ENCODE measurements at places on chromosomes 13 and 19.

- no peak for DNase-seq
Measured at GRCh38 chr13:92573467-92574057, 653.0 kb upstream of the GPC6 start.

DNA sequence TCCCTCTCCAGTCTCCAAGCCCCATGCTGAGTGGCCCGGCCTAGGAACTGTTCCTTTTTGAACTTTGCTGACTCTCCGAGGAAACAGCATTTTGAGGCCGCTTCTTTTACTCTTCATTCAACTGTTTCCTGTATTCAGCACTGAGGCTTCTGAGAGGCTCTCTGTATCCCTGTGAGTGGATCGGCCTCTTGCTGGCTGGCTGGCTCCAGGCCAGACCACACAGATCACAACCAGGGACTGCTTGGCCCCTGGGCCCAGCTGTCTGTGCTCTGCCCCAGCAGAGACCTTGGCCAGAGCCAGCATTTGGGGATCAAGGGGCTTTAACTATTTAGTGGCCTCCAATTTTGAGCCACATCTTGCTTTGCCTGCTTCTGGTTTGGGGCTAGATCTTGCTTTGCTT is 75.6 kb upstream of the KL start:
- DNase-seq, result no peak

- DNase-seq, result peak; percentile 39
Measured at GRCh38 chr19:3324405-3324856, 42.0 kb upstream of the NFIC start.

- DNase-seq, result peak; percentile 9
Measured at GRCh38 chr19:30649934-30650614, 277.9 kb downstream of the ZNF536 start.

- DNase-seq, result no peak
Measured at GRCh38 chr13:102325321-102325720, 76.5 kb downstream of the FGF14 start.

DNA sequence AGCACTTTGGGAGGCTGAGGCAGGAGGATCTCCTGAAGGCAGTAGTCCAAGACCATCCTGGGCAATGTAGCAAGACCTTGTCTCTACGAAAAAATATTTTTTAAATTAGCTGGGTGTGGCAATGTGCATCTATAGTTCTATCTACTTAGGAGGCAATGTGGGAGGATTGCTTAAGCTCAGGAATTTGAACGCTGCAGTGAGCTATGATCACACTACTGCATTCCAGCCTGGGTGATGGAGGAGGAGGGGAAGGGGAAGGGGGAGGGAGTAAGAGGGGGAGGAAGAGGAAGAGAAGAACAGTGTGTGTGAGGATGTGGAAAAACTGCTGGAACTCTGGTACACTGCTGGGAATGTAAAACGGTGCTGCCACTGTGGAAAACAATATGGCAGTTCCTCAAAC is 9.2 kb upstream of the CLIP3 start:
- no peak for DNase-seq

GRCh38 chr19:37907735-37908455 is 887 bp downstream of the SIPA1L3 start:
- DNase-seq, result no peak

GRCh38 chr13:99634672-99635071 is 133.4 kb downstream of the TM9SF2 start:
- DNase-seq, result no peak

DNA sequence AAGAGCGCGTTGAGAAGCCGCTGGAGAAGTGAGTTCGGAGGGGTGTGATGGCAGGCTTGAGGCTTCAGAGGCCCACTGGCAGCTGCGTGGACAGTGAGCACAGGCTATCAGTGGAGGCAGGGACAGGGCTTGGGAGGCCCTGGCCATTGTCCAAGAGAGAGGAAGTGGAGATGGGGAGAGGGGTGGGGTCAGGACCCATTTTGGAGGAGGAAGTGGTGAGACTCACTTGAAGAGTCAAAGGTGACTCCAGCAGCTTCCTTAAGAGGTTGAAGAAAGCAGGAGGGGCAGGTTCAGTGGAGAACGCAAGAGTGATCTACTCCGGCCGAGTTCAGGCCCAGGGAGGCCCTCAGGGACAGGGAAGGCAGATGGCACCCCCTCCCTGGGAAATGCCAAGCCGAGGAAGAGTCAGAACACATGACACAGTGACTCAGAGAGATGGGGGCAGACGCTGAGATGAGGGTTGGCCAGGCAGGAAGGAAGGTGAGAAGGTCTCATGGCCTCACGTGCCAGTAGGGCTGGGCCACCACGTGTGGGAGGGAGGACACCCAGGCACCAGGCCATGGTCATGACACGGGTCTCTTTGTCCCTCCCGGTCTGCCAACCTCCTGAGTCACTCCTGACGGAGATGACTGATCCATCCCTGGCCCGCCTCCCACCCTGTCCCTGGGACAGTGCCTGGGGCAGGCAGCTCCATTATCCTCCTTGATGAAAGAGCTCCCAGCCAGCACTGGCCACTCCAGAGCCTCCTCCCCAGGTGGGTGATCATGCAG is 10.1 kb upstream of the CD22 start:
- DNase-seq, result no peak

- DNase-seq, result no peak
Measured at GRCh38 chr13:33722216-33722915, 95.6 kb upstream of the RFC3 start.

- no peak for DNase-seq
Measured at GRCh38 chr13:32115066-32115465, 83.5 kb downstream of the FRY start.

GRCh38 chr19:7703332-7703731 is 1.4 kb upstream of the FCER2 start:
- no peak for DNase-seq

- DNase-seq, result no peak
Measured at GRCh38 chr13:112697756-112698655, 8.2 kb downstream of the ATP11A start.

GRCh38 chr13:111058796-111059506 is 56.2 kb upstream of the ARHGEF7 start:
- no peak for DNase-seq

DNA sequence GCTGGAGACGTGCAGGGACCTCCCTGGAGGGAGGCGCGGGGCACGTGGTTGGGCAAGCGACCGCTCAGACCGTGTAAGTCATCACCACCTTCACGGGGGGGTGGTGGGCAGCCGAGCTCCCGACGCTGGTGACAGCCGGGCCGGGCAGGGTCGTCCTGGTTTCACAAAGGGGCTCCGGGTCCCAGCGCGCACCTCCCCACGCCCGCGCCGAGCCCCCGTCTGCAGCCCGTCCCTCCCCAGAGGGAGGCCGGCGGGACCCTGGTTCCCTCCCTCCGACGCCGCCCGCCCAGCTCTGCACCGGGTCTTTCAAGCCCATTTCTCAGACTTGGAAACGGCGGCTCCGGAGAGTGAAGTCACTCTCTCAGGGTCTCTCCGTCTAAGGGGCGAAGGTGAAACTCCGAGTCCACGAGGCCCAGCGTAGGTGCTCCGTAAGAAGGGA is 729 bp upstream of the ARID3A start:
- DNase-seq, result peak; percentile 62

- DNase-seq, result no peak
Measured at GRCh38 chr13:26952551-26953143, 192.1 kb upstream of the GPR12 start.
